ENCODE measurements at places on chromosomes 4 and X. TPM values are rescaled to one million over a fixed set of nuclear protein-coding genes. Genes with fewer than 3 reads are reported as not detected.

DNA sequence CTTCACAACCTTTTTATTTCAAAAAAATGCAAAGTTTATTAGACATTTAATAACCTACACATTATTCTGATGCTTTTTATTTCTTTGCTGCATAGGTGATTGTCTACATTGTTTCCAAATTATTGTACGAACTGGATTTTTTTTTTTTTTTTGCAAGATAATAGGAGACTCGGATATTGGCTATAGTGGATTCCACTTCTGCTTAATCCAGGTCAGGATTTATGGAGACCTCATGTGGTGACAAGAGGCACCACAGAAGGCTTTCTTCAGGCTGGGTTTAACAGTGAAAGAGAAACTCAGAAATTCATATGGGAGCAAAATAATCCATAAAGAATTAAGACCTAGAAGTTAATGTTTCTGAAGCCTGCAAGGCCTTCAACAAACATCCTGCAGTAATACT lies 2.4 kb upstream of the SLIT2 start:
- no peak for DNase-seq

- DNase-seq = no peak
These were observed 43.1 kb upstream of the PRR27 start for GRCh38 chr4:70110917-70111316.

PAK3 gene
- 4.0 TPM for total RNA-seq

DNA sequence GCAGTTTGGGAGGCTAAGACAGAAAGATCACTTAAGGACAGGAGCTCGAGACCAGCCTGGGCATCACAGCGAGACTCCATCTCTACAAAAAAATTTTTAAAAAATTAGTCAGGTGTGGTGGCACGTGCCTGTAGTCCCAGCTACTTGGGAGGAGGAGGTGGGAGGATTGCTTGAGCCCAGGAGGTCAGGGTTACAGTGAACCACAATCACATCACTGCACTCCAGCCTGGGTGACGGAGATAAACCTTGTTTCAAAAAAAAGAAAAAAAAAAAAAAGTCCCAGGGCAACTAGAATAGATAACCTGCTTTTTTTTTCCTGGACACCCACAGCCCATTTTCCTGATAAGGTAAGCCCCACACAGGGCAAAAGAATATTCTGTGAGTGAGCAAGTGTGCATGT lies 96.3 kb downstream of the C4orf51 start:
- no peak for DNase-seq

ENPEP gene
- total RNA-seq = 3.5 TPM

DNA sequence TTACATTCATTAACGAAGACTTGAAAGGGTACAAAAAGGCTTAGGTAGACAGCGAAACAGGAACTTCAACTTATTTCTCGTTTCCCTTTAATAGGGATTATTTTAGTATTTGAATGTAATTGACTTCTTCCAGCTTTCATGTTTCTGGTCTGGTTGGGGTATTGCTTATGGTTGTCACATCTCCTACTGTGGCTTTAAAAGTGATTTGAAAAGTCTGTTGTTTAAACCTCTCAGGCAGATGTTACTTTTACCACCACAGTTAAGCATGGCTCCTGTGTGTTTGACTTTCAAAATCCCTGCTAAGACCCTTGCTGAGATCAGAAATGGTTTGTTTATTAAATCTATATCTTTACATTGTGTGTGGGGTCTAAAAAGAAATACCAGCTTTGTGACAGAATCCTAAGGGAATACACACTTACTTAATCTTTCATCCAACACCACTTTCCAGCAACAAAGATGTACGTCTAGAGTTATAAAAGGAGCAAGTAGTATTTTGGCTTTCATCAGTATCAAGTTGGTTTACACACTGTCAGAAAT lies 661.2 kb downstream of the FAT4 start:
- no peak for DNase-seq

ARHGEF9 gene
- 14.3 TPM for total RNA-seq

- no peak for DNase-seq
These were observed 142.1 kb downstream of the CPEB2 start for GRCh38 chr4:15144249-15144966.

GRCh38 chrX:42107495-42108488 lies 184.4 kb upstream of the CASK start:
- no peak for DNase-seq

All from endothelial cell (in vitro differentiated cells).